IPS-NIHi11 (cell line): ENCODE measurements at places on chromosomes 2 and 18.

DNA sequence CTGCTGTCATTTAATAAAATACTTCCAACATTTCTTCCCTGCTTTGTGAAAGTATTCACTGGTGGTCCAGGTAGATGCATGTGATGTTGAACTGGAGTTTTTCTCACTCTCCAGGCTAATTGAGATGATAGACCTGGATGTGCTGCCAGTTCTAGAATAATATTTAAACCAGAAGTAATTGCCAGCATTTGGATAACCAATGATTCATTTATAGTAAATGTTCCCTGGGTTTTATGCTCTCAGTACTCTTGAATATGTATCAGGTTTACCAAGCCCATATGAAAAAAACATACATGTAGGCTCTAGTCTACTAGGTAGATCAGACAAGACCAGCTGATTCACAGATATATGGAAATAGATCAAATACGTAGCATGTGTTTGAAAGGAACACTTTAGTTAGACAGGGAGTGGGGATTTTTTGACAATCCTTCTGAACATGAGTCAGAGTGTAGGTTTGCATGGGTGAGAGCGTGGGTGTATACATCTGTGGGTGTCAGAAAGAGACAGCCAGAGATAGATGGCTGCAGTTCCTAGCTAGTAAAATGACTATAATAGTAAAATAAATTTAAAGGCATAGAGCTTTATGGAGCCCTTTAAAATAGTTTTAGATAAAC, 115.1 kb downstream of the NAB1 start:
- no peak for DNase-seq

DNA sequence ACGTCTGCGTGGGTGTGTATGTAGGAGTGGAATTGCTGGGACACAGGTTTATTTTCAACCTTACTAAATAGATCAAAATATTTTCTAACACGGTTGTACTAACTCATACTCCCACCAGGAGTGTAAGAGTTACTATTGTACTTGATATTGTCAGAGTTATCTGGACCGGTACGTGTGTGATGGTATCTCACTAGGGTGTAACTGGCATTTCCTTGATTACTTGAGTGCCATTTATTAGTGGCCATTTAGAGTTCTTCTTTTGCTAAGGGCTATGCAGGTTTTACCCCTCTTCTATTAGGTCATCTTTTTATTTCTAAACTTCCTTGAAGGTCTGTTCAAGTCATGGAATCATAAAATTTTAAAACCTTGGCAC, 33.5 kb downstream of the CENPO start:
- no peak for DNase-seq

GRCh38 chr2:226477221-226478108, 322.2 kb downstream of the IRS1 start:
- no peak for DNase-seq

GRCh38 chr2:239975665-239976064, 49.5 kb downstream of the NDUFA10 start:
- no peak for DNase-seq

DNA sequence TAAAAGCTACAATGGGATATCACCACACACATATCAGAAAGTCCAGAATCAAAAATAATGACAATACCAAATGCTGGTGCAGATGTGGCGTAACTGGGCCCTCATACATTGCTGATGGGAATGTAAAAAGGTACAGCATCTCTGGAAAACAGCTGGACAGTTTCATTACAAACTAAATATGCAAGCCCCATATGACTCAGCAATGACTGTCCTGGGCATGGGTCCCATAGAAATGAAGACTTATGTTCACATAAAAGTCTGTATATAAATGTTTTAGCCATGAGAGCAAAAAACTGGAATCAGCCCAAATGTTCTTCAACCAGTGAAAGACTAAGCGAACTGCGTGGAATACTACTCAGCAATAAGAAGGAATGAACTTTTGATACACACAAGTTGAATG, 56.7 kb downstream of the ALPK2 start:
- DNase-seq, result no peak

DNA sequence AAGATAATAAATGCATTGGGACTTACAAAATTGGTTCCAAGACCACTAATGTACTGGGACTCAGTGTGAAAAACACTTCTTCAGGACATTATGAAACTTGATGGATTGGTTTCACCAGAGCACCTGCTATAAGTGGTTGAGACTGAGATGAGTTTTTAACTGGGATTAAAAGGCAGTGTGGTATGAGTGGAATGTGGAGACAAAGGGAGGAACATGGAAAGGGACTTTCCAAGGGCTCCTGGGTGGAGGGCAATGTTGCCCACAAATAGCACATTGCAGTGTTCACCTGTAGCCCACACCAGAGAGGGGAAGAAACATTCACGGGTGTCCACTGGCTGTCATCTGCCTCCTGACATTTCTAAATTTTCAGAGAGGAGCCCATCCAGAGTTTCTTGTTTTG, 253.3 kb upstream of the TANK start:
- no peak for DNase-seq

- no peak for DNase-seq
These were observed 55.3 kb downstream of the DTNB start for GRCh38 chr2:25617948-25618646.

- no peak for DNase-seq
These were observed 447.3 kb downstream of the TMX3 start for GRCh38 chr18:68267583-68267982.

DNA sequence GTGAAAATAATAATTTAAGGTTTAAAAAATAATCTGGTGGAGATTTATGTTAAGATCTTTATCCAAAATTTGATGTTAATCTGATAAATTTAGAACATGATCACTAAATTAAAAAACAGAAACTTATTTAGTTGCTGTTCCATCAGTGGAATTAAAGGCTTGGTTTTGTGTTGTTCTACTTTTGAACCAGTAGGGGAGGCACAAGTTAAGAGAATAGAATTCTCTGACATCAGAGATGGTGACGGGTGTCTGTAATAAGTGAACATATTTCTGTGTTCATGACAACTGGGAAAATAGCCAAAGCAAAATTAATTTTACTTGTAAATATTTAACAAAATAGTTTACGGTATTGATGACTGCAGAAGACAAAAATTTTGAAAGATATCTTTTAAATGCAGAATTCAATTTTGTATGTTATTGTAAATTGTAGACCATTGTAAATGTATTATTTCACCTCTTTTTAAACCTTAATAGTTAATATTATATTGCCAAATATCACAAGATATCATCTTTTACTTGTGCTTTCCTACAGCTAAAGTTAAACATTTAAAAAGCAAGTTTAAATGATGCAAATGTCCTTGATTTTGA, 106.0 kb downstream of the UBR3 start:
- peak; percentile 26 for DNase-seq

DNA sequence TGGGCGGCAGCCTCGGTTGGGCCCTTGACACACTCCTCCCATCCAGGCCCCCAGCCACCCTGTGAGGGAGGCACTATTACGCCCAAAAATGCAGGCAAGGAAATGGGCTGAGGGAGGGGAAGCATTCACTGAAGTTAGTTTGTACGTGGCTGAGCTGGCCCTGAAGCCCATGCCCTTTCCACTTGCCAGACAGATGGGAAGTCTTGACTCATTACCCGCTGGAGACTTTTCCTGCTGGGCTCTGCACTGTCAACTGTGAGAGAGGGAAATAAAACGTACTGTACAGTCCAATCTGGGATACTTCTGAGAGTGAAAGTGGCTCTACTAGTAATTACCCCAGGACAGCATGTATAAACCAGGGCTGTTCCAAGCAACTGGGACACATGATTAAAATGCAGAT, 125.9 kb downstream of the MSH2 start:
- DNase-seq, result no peak

DNA sequence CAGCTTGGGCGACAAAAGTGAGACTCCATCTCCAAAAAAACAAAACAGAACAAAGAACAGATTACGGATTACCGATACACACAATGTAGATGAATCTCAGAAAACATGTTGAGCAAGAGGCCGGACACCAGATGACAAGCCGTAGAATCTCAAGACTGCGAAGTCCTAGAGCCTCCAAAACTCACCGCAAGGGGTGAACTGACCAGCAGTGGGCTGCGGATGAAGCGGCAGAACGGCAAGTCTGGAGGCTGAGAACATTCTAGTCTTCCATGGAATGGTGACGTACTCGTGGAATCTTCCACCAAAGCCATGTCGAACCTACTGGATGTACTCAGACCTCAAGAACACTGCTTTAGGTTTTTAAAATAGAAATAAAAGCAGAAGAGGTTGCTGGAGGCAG, 198.8 kb downstream of the NDUFA10 start:
- DNase-seq, result peak; percentile 3

- DNase-seq, result no peak
These were observed 602.6 kb upstream of the VRK2 start for GRCh38 chr2:57443973-57444521.

DNA sequence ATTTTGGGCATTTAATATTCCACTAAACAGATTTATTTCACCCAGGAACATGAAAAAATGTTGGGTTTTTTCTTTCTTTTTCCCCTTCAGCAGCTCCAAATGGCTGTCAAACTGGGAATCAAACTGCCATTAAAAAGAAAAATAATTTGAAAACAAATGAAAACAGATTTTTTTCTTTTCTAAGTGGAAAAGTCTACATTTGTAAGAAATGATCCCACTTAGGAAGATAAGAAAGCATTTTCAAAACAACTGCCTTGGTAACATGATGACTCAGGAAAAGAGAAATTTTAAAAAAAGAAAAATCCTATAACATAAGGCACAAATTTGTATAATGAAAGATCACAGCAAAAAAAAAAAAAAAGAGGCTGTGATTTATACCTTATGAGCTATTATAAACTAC, 20.0 kb downstream of the ZNF521 start:
- no peak for DNase-seq

- no peak for DNase-seq
These were observed 144.5 kb downstream of the EXOC6B start for GRCh38 chr2:72681016-72681995.

DNA sequence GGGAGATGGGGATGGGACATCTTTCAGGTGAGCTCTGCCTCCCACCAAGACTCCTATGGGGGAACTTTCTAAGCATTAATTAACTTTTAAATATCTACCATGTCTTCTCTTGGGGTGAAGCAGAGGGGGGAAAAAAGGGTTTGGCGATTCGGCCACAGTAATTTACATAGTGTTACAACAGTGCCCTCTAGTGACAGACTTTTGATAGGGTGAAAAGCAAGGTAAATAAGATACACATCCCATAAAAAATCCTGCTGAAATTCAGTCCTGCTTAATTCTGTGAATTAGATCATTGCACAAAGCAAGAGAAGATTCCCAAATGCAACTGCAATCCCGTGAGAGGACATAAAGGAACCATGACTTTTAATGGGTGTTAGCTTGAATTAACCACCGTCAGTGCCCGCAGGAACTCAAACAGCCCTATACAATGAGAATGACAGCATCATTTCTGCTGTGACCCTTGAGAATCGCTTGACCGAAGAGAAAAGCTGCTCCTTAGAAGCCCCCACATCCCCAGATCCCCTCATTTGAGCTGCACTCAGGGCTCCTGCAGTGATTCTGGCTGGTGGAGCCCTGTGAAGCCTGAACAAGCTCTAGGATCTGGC, 32.8 kb downstream of the FAM124B start:
- DNase-seq, result peak; percentile 43

DNA sequence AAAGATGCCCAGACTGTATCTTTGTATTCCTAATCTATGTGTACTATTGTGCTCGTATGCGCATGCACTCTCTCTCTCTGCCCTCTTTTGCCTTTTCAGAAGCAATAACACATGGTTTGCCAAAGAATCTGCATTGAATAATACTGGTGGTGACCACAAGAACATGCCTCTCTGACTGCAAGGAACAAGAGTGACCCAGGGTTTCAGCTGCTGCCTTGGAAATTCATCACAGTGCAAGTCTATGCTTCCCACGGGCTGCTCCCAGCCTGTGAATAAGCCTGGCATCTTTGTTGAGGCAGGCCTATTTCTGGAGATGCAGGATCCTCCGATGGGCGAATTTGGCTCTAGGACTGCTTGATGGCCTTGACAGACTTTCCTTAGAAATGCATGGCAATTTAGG, 689.4 kb upstream of the FANCL start:
- no peak for DNase-seq

- peak; percentile 30 for DNase-seq
These were observed 108.5 kb upstream of the COL5A2 start for GRCh38 chr2:189287982-189288521.

DNA sequence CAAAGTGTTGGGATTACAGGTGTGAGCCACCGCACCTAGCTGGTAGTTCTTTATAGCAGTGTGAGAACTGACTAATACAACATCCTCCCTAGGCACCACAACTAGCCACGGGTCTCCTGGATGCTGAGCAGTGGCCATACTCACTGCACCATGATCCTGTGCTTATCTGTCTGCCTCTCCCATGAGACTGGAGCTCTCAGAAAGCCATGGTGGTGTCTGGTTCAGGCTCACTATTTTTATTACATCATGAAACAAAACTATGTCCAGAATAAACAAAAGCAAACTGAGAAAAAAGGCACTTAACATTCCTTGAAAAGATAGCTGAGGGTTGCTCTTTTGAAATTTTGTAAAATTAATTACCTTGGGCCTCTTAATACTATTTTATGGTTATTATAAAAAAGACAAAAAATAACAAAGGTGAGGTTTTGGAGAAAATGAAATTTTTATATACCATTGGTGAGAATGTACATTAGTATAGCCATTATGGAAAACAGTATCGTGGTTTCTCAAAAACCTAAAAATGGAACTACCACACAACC, 90.7 kb upstream of the TFCP2L1 start:
- no peak for DNase-seq

- DNase-seq, result peak; percentile 38
These were observed 29.2 kb upstream of the SETBP1 start for GRCh38 chr18:44651478-44651877.

DNA sequence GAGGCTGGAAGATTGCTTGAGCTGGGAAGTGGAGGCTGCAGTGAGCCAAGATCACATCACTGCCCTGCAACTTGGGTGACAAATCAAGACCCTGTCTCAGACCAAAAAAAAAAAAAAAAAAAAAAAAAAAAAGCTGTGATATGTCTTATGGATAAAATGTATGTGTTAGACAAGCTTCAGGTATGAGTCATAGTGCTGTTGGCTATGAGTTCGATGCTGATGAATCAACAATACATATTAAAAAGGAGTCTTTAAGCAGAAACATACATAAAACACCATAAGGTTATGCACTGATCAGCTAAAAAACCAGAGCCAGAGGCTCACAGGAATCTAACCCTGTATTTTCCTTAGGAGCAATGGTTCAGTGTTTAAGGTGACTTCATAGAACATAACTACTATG, 332.3 kb downstream of the NCKAP5 start:
- no peak for DNase-seq

DNA sequence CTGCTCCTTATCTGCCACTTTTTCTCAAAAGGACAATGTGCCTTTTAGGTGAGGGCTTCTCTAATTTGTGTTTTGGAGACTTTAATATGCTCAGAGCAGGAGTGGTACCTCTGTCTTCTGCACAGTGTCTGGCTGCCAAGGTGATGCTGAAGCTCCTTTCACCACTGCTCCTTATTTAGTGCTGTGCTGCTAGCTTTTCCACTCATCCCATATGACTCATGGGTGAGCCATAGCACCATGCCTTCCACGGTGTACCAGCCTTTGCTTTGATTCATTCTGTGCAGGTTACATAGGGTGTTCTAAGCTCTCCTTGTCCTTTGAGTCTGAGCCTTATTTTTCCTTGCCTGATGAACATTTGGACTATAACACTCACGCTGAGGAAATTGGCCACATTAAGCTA, 202.4 kb downstream of the ARL6IP6 start:
- no peak for DNase-seq
